Fibroblast of pulmonary artery (primary cell): ENCODE measurements at places on chromosomes 7 and 10.

DNA sequence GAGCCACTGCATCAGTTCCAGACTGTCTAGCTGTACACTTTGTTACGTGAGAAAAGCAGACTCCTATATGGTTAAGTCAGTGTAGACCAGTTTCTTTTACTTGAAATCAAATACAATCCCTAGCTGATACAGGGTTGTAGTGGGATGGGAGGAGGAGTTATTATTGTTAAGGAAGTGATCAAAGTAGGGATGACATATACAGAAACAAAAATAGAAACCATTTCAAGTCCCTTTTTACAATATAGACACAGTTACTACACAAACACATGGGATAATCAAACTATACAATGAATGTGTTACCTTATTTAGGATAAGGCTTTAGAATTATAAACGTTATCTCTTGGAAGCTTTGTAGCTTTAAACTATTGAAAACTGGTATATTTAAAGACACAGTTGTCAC is 233.9 kb downstream of the GRM8 start:
- DNase-seq, result no peak

- peak; percentile 96 for DNase-seq
Observed at GRCh38 chr7:47571331-47572093, 10.4 kb downstream of the TNS3 start.

- peak; percentile 84 for DNase-seq
Observed at GRCh38 chr10:61463035-61463909, 10.1 kb upstream of the TMEM26 start.

GRCh38 chr10:117221156-117221711 is 19.7 kb upstream of the SLC18A2 start:
- DNase-seq, result no peak

- DNase-seq, result no peak
Observed at GRCh38 chr10:25600651-25601050, 333.4 kb upstream of the MYO3A start.

DNA sequence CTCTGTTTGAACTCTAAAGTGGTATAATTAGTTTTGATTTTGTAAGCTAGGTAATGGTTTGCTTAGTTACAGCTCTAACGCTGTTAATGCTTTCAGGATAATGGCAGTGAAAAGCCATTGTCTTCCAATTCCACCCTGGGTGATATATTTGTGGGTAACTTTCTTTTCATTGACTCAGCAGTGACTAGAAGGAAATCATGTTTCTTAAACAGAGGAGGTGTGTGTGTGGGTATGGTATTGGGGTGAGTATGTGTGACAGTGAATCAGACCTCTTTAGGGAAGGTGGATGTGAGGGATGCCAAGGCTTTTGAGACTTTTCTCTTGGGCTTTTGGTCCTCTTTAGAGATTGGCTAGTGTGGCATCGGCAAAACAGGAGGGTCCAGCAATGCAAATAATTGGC is 13.6 kb downstream of the ENTPD7 start:
- no peak for DNase-seq

- DNase-seq, result no peak
Observed at GRCh38 chr10:34153663-34154382, 661.3 kb downstream of the PARD3 start.

- peak; percentile 6 for DNase-seq
Observed at GRCh38 chr10:109062371-109062770, 860.9 kb downstream of the XPNPEP1 start.

DNA sequence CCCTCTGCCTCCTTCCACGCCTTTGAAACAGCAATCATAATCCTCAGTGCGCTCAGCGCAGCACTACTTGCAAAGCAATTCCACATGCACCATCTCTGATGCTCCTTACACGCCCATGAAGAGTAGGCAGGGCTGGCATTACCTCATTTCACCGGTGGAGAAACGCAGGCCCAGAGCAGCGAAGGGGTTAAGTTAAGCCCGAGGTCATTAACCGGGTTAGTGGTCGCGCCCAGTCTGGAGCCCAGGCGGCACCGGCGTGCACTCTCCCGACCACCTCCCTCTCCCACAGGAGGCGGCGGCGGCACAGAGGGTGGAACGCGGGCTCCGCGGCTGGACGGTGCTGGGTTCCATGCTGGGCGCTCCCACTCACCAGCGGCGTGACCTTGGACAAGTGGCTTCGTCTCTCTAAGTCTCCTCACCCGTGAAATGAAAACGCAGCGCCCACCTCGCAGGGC is 515 bp downstream of the FASTK start:
- no peak for DNase-seq

- DNase-seq, result no peak
Observed at GRCh38 chr10:114110174-114110972, 63.6 kb downstream of the CCDC186 start.

- no peak for DNase-seq
Observed at GRCh38 chr10:123462756-123463155, 203.4 kb upstream of the GPR26 start.

GRCh38 chr10:6409971-6410643 is 170.0 kb downstream of the PRKCQ start:
- DNase-seq, result peak; percentile 64

DNA sequence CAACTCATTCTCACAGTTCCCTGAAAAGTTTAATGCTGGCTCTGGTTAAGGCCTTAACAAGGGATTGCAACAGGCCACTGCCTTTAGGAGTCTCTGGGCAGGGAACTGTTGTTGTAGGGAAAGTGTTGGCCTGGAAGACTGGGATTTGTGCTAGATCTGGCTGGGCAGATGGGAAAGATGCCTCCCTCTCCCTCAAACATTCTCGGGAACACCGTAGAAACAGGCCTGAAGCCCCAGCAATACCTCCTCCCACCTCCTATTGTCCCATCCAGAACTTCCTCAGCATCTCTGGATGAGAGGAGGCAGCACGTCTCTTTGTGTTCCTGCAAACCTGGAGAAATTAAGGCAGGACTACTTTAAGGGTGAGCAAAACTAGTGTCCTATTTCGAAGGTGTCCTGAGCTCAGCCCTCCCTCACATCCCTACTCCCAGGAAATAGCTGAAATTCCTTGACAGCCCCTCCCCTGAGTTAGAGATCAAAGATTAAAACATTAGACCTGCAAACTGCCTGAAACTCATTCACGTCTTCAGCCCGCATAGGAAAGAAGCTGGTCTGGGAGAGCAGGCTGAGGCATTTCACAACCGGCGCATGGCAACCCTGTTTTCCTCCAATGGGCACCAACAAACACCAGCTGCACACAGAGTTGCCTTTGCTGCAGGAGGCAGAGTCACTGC is 10.9 kb upstream of the MAP3K8 start:
- DNase-seq, result peak; percentile 84

DNA sequence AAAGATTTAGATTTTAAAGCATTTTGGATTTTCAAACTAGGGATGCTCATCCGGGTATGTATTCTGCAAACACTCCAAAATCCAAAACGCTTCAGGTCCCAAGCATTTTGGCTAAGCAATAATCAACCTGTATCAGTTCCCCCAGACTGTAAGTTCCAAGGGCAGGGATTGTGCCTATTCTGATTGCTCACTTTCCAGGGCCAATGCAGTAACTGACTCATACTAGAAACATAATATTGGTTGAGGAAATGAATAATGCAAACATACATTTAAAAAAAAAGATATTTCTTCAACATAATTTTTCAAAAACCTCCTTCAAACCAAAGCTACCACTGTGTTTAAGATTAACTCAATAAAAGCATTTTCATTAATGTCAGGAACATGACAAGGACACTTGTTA is 69.5 kb downstream of the HIBADH start:
- no peak for DNase-seq

DNA sequence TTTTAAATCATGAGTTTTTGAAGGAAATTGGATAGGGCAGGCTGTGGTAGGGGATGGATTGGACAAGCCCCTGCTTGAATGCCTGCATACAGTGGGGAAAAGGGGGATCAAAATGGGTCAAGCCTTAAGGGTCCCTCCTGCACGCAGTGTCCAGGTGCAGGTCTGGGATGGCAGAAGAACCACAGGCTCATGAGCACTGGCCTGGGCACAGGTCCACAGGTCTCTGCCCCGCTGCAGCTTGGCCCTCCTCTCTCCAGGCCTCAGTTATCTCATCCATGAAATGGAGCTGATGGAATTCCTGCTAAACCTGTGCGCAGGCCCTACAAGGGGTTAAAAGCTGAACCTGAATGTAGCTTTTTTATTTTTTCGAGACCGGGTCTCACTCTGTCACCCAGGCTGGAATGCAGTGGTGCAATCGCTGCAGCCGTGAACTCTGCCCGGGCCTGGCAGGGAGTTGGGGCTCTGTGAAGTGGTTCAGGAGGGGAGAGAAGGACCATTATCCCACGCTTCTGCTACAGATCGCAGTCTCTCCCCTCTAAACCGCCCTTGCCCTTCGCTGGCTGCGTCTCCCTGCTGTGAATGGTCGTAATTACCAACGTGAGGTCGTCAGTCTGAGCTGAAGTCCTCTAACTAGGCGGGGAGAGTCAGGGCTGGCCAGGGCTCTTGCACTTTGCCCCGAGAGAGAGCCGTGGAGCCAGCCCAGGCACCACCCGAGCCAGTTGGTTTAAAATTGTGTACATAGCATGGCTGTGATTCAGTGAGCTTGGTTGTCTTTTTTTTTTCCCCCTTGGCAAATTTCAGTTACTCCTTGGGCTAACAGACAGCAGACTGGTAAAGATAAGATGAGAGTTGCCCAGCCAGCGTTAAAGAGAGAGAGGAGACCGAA is 77.5 kb upstream of the GTF2I start:
- DNase-seq, result peak; percentile 43

DNA sequence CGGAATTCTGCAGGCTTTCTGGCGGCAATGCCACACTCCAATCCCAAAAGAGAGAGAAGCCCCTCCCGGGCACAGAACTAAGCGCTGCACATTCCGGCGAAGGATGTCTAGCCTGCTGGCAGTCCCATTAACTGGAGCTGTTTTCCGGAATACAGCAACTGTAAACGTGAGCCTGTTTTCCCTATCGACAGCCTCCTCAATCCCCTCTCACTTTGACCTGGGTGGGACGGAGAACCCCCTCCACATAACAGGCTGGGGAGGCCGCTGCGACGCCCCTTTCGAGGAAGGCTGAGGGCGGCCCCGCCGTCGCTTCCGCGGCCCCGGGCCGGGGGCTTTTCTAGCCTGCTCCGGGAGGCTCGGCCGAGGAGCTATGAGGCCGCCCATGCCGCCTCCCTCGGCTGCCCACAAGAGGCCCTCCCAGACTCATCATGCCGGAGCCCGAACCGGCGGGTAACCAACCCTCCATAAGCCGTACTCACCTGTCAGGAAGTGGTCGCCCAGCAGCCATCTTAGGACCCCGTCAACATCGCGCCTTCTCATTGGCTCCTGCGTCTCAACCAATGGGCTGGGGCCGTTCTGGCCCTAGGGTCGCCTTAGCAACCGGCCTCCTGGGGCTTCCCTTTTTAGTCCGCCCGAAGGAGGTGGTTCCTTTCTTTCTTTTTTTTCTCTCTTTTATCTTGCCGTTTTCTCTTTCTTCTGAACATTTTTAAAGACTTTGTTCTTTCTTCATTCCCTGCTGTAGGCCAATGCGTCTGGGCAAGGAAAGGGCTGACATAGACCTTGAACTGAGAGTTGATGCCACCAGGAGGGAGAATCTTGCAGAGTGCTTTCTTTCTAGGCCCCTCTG is at the start of gene FAM204A:
Gene FAM204A, minus strand, starts transcription at position 534 of the 847 bp plus-strand sequence. CDS start 5,909 bp downstream, outside the sequence.
- DNase-seq, result peak; percentile 94

DNA sequence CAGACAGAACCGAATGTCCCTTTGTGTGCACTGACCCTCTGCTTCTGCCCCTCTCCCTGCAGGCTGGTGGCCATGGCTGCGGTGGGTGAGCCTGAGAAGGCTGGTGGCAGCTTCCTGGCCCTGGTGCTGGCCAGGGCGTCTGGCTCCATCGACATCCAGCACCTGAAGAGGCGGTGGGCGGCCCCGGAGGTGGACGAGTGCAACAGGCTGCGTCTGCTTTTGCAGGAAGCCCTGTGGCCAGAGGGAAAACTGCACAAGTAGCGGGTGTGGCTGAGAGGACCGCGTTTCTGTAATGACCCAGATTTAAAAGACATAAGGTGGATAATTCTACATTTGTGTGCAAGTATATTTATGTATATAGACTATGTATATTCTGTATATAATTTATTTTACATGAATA is 89.2 kb downstream of the DYNC2I1 start:
- no peak for DNase-seq

GRCh38 chr10:49414496-49414895 is 18.6 kb upstream of the DRGX start:
- no peak for DNase-seq

GRCh38 chr10:58023341-58024073 is 244.2 kb downstream of the IPMK start:
- DNase-seq, result peak; percentile 87

DNA sequence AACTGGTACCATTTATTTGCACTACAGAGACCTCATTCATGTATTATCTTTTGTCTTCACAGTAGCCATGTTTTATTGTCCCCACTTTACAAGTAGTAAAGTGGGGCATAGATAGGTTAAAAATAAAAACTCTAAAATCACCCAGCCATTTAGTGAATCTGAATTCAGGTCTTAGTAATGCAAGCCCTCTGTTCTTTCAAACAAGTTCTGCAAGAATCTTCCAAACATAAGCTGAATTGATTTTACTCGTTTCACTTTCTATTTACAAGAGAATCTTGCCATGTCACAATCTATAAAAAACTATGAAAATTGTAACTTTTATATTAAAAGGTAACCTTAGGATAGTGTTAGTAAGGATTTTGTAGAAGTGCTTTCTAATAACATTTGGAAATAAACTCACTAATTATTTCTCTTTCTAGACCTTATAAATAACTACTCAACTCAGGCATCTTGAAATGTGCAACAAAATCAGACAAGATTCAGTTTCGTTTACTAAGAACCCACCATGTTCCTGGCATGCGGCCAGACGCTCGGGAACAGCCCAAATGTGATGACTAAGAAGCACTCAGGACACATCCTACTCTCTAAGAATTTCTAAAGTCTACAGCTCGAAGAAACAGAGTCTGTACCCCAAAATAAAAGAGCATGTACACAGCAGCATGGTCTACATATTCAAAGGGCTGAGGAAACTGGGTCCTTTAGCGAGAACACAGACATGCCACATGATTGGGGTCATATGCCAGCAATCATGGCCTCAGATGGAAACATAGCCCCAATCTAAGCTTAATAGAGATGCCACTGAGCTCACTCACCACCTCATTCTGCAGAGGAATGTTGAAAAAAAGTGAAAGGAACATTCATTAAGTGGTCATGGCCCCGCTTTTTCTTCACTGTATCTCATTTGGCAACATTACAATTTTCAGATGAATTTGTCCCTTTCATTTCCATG is 167.6 kb downstream of the AMPH start:
- peak; percentile 72 for DNase-seq

- peak; percentile 36 for DNase-seq
Observed at GRCh38 chr7:94888551-94888950, 18.8 kb upstream of the PPP1R9A start.

GRCh38 chr7:47226696-47227095 is 355.2 kb downstream of the TNS3 start:
- DNase-seq, result no peak

GRCh38 chr7:119838444-119838843 is 434.5 kb upstream of the KCND2 start:
- DNase-seq, result no peak

- DNase-seq, result peak; percentile 86
Observed at GRCh38 chr7:50812841-50813475, 30.3 kb upstream of the GRB10 start.

DNA sequence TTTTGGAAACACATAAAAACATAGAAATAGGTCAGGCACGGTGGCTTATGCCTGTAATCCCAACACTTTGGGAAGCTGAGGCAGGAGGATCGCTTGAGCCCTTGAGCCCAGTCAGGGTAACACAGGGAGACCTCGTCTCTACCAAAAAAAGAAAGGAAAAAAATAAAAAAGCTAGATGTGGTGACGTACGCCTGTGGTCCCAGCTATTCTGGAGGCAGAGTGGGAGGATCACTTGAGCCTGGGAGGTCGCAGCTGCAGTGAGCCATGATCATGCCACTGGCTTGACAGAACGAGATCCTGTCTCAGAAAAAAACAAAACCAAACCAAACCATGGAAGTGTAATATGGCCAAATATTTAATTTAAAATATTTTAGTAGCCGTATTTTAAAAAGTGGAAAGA is 55.6 kb downstream of the MCU start:
- no peak for DNase-seq

- peak; percentile 89 for DNase-seq
Observed at GRCh38 chr10:27192284-27192683, 37.1 kb downstream of the MASTL start.
